ENCODE measurements at places on chromosomes 2 and 18.

DNA sequence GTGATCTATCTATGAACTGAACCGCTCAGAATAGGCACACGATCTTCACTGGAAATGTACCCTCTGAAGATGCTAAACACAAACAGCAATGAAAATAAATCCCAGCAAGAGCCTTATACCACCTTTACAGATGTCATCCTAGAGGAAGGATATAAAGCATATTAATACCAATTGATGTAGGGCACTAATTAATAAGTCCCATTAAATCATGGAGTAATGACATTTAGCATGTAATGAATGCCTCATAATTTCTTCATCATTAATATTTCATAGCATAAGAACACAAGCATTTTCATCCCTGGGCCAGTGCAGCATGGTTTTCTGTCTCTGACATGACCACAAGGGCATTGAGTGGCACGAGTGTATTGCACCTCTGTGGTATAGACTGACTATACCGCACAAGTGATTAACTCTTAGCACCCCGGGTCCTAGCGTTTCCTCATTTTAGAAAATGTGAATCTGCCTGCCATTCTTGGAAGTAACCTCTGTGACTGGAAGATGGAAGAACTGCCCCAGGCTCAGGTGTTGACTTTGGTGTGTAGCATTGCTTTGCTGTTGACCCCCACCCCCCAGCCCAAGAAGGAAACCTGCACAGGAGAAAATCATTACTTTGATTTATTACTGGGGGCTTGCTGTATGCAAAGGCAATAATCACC lies 1.4 kb upstream of the TMEM178A start:
- peak; percentile 62 for DNase-seq

DNA sequence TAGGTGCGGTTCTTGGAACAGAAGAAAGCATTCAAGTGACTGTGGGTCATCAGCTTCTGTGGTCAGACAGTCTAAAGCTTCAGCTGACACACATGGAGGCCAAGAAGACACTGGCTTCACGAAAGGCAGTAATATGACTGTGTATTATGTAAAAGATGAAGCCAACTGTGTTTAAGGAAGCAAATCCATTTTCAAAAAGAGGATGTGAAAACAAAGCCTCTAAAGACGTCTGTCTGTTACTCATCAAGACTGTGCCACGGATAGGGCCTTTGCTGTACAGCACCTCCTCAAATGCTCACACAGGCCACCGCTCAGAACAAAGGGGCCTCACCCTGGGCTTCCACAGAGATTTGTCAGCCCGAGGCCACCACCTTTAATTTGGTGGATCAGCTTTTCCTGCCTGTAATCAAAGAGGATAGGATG lies 21.1 kb upstream of the TMEM163 start:
- no peak for DNase-seq

DNA sequence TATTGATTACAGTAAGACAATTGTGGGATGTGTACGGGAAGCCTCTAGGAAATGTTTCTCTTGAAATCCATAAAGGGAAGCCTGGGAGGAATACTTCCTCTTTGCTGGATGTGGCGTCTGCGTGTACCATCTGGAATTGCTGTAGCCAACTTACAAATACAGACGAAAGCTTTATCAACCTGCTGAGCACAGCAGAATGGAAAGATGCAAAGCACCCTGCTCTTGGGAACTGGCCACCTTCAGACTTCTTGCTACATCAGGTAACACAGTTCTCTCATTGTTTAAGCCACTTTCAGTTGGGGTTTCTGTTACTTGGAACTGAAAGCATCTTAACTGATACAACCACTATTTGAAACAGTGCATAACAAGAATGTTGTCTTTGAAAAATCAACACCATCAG lies 213.8 kb downstream of the HRH4 start:
- DNase-seq = no peak

DNA sequence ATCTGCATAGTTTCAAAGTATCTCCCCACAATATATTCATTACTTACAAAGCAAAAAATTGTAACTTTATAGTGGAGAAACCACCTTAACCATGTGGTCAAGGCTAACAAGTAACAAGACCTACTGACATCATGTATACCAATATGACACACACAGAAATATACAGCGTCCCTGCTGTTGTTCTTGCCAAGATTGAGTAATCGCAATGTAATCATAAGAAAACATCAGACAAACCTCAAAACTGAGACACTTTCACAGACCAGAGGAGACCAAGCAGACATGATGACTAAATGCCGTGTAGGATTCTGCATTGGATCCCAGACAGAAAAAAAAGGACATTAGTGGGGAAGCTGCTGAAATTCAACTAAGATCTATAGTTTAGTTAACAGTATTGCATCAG lies 123.0 kb downstream of the ACAA2 start:
- no peak for DNase-seq

GRCh38 chr2:181465676-181466375 lies 8.6 kb downstream of the ITGA4 start:
- DNase-seq = no peak

GRCh38 chr2:144518748-144519596 lies 947 bp downstream of the ZEB2 start:
- no peak for DNase-seq

DNA sequence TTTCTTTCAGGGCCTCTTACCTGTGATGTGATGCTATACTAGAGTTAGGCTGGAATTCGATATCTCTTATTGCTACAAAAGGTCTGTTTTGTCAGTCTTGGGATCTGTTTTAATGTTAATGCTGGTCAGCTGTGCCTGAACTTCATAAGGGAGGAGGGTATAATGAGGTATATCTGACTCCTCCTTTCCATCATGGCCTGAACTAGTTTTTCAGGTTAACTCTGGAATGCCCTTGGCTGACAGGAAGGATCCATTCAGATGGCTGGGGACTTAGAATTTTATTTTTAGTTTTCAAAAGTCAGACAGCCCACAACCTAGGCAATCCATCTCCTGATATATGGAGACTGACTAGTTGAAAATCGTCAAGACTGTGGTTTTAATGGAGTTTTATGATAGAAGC lies 35.9 kb upstream of the TBC1D8 start:
- no peak for DNase-seq

- no peak for DNase-seq
These were observed 38.0 kb downstream of the SLC4A1AP start for GRCh38 chr2:27701676-27702075.

- DNase-seq = no peak
These were observed 76.0 kb upstream of the ST8SIA5 start for GRCh38 chr18:46832849-46833248.

DNA sequence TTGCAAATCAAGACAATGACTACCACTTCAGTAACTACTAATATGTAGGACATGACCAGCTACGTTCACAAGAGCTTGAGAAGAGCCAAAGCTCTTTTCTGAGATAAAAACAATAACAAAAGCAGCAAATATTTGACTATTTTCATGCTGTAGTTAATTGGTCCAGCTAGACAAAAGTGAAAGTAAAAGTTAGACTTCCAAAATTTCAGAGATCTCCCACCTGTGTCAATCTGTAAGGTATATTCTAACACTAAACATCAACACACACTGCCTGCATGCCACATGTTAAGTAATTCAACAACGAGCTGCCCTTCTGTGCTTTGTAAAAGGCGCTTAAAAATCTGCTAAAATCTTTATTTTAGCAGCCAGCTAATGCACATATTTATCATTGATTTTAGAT lies 185.9 kb downstream of the SLC39A10 start:
- no peak for DNase-seq

GRCh38 chr18:57856128-57856527 lies 53.0 kb upstream of the ATP8B1 start:
- DNase-seq = no peak

DNA sequence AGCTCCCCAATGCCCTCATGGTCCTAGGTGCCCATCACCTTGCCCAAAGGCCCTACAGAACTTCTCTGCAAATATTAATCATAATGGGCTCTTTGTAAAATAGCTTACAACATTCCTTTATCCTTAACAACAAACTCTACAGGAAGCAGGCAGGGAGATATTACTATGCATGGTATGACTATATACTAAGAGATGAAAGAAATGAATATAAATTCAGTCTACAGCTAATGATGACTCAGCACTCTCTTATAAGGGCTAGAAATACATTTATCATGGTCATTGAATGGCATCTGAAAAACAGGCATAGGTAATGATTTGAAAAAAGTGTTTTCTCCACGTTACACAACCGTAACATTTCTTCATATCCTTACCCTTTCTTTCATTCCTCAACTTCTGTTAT lies 254.8 kb upstream of the DSEL start:
- DNase-seq = no peak

- DNase-seq = no peak
These were observed 98.3 kb upstream of the HDAC4 start for GRCh38 chr2:239498981-239499634.

DNA sequence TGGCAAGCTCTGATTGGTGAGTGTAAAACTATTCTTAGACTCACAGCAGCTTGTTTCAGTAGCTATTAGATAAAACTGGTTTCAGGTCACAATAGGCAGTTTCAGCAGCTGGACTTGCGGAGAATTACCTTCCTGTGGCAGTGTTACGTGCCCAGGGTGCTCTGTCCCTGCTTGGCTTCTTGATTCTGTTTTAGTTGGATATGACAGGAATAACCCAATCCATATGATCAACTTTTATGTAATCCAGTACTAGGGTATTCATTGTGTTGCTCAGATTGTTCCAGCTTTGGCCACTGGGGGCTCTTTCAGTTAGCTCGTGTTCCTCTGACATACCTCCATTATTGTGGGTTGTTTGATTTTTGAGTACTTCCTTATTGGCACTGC lies 43.1 kb downstream of the INPP4A start:
- DNase-seq = peak; percentile 42

GRCh38 chr2:204116159-204116792 lies 179.7 kb downstream of the ICOS start:
- DNase-seq = peak; percentile 34

DNA sequence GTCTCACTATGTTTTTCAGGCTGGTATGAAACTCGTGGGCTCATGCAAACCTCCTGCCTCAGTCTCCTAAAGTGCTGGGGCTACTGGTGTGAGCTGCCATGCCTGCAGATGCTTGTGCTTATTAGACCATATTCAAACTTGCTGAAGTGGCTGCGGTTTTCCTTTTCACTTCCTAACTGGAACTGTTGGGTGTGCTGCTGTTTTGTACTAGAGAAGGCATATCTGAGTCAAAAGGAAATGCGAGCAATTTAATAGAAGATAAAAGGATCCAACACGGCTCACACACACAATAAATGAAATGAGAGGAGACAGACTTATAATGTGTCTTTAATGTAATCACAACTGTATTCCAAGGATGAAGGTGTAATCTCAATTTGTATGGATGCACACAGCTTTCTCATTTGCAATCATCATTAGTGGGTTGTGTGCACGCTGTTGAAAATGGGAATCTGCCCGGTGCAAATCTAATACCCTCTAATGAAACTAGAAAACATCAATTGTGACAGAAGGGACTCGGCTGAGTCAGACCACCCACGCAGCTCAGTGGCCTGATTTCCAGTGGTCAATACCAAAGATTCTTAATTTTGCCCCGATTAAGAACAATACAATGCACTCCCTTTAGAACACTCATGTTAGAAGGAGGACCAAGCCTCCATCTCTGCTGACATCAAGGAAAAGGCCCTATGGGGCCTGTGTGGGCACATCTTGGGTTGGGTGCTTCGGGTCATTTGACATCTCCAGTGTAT lies 532.7 kb downstream of the TDRD15 start:
- no peak for DNase-seq

- DNase-seq = no peak
These were observed 597.3 kb downstream of the ERBB4 start for GRCh38 chr2:211941216-211941747.

DNA sequence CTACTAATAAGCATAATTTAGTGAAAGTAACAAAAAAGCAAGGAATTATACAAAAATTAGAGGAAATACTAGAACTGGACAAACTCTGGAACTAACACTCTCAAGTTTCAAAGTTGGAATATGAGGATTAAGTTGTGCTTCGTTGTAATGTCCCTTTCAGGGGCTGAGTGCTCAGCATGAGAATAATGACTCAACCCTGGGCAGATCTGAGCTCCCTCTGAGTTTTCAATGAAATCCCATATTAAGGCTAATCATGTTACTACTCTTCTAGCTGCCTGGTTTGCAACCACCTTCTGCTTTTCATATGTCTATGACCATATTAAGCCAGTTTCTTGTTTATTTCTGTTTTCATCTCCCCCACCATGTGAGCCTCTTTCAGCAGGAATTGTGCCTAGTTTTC lies 274.9 kb upstream of the LRRTM4 start:
- no peak for DNase-seq

DNA sequence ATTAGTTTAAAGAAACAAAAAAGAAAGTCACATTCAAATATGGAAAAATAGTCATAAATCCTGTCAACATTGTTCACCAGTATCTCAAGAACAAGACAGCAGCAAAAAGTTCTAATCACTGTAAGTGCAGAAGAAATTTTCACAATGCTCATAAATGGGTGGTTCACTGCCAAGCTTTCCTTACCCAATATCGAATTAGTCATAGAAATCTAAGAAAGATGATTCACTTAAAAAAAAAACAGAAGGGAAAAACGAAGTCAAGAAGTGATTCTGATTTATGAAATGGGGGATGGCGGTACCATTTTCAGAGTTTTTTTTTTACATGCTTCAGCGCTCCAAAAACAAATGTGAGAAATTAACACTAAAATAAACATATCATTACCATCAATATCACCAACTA lies 156.7 kb downstream of the EXOC6B start:
- DNase-seq = no peak

DNA sequence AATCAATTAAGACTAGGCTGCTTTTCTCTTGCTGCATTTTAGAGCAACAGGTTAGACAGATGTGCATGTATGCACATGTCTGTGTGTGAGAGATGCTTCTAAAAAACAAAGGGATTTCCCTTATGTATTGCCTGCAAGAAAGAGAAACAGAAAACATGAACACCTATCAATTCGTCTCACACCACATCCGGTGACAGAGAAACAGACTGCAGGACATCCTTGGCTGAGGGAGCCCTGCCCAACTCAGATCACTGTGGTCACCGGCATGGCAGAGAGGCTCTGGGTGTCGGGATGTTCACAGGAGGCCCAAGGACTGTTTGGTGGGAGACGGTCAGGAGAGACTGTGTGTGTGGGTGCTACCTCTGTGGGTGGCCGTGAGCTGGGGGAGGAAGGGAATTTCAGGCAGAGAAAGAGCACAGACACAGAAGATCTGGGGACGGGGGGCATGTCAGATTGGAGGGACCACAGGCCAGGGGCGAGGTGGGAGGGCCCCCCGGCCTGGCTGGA lies 24.9 kb downstream of the FHL2 start:
- DNase-seq = no peak

GRCh38 chr2:54680397-54681041 lies 42.9 kb upstream of the EML6 start:
- DNase-seq = peak; percentile 26

GRCh38 chr2:139165601-139166000 lies 385.4 kb upstream of the NXPH2 start:
- peak; percentile 61 for DNase-seq

Data from cerebellar cortex (tissue), 1 donor.